ENCODE measurements at places on chromosomes 5 and 9. TPM values are rescaled to one million over a fixed set of nuclear protein-coding genes. Genes with fewer than 3 reads are reported as not detected.

DNA sequence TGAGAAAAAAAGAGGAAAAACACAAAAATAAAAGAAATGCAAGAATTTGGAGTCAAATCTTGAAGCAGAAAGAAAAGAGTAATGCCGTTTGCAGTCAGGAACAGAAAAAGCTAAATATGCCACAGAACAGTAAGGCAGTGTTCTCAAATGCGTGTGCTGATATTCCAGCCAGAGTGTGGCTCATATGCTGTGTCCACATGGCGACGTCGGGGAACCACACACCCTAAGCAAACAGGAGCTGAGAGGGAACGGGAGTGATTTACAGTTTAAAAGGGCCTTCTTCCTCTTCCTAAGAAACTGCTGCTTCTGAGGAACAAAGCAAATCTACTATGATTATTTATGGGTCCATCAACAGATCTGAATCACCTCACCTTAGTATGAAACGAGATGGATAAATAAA lies 42.7 kb downstream of the DDX31 start:
- DNase-seq: no peak

DNA sequence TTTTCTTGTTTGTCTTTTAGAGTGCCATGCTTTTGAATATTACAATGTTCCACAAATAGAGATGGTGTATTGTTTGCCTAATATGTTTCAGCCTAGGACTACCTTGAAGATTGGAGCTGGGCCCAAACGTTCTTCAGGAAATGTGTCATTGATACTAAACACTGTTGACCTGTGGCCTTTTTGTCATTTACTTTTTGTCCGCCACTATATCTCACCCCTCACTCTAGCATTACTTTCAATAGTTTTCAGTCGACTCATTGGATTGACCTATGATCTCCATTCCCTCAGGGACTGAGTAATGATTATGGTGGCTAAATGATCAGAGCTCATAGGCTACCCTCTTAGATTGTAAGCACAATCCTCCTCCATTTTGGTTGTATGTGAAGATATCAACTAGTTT lies 115.8 kb downstream of the NUDT12 start:
- DNase-seq: no peak

DNA sequence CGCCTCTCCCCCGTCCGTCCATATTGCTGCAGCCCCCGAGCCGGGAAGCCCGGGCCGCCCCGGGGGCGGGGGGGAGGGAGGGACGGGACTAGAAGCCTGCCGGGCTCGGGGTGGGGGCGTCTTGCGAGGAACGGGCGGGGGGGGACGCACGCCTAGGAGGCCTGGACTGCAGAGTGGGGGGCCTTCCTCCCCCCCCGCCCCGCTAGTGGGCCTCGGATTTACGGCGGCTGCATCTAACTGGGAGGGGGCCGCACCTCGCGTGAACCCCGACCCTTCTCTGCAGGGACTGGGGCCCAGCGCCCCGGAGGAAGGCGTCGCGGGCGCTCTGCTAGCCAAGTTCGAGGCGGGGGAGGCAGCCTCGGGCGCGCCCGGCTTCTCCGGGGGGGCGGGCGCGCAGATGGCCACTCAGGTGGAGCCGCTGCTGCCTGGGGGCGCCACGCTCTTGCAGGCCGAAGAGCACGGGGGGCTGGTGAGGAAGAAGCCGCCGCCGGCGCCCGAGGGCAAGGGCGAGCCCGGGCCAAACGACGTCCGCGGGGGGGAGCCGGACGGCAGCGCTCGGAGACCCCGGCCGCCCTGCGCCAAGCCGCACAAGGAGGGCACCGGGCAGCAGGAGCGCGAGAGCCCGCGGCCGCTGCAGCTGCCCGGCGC lies at the start of gene LARP1:
Gene LARP1 (plus strand): TSS at position 17 of the 648 bp plus-strand sequence. CDS start 381 bp downstream, at position 398.
- peak; percentile 66 for DNase-seq

DNA sequence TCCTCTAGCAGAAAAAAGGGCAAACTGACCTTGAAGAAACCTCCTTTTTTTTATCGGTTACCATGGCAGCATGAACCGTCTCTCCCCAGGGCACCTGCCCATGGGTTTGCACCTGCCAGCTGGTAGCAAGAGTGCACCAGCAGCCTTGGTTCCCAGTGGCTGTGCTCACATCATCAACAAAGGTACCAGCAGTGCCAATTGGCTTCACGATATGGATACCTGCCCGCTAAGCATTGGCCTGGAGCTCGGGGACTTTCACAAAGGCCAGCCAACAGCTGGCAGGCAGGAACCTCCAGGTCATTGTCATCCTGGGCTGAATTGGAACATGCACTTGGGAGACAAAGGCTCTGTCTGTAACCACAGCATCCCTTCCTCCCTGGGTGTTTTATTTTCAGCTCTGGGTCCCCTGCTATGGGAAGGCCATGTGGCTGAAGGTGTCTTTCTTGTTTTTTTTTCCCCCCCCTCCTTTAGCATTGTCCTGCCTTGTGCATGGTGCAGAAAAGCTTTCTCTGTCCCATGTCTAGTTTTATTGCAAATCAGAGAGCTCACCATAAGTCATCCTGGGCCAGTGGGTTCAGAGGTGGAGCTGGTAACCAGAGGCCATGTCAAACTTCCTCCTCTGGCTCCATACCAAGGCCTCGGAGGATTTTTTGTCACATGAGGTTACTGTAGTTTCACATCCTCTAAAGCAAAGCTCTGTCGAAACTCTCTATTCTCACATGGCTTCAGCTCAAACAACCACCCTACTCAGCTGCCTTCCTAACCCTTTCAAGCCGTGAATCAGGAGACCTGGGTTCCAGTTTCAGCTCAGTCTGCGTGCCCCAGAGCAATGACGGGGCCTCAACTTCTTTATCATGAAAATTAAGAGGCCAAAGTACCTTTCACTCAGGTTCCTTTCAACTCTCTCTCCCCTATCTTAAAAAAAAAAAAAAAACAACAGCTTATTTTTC lies 145.5 kb upstream of the MAP3K1 start:
- DNase-seq: peak; percentile 38

- DNase-seq: no peak
Observed at GRCh38 chr9:37617161-37617560, 24.8 kb upstream of the TOMM5 start.

DNA sequence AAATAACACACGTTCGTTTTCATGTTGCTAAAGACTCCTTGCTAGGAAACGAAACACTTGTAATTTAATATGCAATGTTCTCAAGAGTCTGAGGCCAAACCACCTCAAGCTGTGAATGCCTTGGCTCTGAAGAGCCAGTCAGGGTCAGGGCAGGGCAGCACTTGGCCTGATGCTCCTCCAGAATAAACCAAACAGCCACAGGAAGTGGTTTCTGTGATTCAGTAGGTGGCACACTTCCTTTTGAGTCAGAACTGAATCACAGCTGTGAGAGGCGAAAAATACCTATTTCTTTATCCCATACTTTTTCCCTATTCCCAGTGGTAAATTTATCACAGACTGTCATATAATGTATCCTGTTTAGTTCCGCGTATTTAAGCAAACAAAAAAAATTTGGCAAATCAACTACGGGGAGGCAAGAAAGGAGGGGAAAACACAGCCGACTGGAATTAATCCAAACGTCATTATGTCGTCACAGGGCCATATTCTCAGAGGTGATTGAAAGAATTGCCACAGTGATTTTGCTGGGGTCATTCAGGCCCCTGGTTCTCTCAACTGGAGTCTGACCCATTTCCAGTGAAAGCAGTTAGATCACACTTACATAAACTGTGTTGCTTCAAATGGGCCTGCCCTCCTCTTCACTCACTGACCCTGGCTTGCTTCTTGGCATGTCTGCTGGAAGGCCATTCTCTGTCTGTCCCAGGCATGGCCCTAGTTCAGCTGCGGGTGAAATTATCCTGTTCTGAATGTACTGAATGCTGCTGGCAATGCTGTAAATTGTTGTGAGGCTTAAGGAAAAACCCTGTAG lies 71.2 kb downstream of the ARRDC3 start:
- peak; percentile 76 for DNase-seq

GRCh38 chr5:72210888-72211678 lies 103.8 kb downstream of the MAP1B start:
- peak; percentile 74 for DNase-seq

DNA sequence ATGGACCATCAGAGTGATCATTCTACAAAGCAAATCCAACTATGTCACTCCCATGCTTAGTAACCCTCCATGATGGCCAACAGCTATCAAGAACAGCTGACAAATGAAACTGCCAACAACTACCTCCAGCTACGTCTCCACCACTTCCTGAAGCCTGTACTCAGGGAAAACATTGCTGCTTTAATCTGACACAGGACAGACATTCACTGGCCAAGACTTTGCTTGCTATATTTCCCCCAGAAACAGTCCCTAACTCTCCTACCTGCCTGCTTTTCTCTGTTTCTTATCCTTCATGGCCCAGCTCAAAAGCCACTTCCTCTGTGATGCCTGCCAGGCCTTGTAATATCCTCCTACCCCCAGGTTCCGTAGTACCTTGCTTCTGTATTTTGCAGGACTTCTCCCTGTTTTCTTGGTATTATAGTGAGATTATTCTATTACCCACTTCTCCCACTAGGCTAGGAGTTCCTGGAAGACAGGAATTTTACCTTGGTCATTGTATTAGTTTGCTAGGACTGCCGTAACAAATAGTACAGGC lies 14.7 kb upstream of the RAB14 start:
- DNase-seq: no peak

DNA sequence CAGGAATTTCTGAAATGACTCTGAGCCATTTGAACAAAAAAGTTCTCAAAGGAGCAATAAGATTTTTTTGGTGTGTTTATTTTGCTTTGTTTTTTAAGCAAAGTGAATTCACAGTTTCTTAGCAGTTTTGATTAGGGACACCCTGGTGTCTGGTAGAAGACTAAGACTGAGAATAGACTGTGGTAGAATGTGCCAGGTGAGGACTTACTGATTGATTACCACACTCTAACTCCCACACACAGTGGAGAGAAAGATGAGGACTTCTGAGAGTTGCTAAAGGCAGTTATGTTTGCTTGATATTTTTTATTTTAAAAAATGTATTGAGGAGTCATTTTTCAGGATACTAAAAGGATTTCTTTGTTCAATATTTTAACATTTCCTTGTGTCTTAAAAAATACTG lies 175.1 kb downstream of the CD180 start:
- no peak for DNase-seq

DNA sequence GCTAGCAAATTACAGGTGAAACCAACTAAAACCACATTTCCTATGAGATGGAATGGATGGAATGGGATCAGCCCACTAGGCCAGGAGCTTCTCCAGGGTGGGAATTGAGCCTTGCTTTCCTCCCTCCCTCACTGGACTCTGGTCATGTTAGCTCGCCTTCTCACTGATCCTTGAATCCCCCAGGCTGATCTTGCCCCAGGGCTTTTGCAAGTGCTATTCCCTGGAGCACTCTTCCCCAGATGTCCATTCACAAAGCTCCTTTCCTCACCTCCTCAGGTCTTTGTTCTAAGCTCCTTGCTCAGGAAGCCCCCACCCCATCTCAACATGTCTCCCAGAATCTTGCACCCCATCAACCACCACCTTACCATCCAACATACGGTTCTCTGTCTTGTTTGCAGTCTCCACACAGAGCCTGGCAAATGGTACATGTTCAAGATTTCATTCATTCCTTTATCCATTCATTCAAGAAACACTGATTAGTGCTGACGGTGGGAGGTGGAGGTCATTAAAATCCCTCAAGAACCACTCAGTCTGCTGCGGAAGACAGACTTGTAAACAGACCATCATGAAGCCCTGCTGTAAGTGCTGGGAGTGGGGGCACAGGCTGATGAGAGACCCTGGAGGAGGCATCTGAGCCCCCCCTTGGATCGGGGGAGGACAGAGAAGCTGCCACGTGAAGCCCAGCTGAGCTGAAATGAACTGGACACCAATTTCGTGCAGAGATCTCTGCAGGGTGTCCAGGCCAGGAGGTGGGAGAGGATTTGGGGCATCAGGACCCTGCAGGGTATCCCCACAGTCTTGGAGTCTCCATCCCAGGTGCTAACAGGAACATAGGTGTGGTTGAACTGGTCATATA lies 141.7 kb downstream of the BARX1 start:
- DNase-seq: no peak

Gene PCDHGA9
- total RNA-seq: 7.0 TPM

All from adrenal gland (tissue), 19 donors.